ENCODE measurements at places on chromosomes 11 and 22. TPM values are rescaled to one million over a fixed set of nuclear protein-coding genes. Genes with fewer than 3 reads are reported as not detected.
A peak's percentile ranks its signal among the peaks of the same experiment; 100 is the strongest.

C11orf68 gene
- total RNA-seq: 29.6 TPM

GGTLC2 gene
- total RNA-seq: 0.47 TPM

RBMXL2 gene
- total RNA-seq: not detected

SOX6 gene
- total RNA-seq: 4.7 TPM

CHRDL2 gene
- 5.2 TPM for total RNA-seq

PAX6 gene
- not detected for total RNA-seq

GGT1 gene
- 42.5 TPM for total RNA-seq

SREBF2 gene
- total RNA-seq: 162 TPM

PRR33 gene
- not detected for total RNA-seq

- DNase-seq: no peak
- no peak overlapping the region for H3K27ac ChIP-seq
- H3K4me3 ChIP-seq: no peak overlapping the region
- H3K27me3 ChIP-seq: no peaks in the 10 kb centered on the region
Observed at GRCh38 chr11:55732936-55733335, 40.3 kb upstream of the OR5D13 start.

GRCh38 chr11:123581651-123582399, 72.6 kb downstream of the SCN3B start:
- no peak for DNase-seq
- peaks cover 19% of the 10 kb centered on the region for H3K27me3 ChIP-seq
- no peaks in the 10 kb centered on the region for H3K36me3 ChIP-seq
- H3K27ac ChIP-seq: no peak overlapping the region
- H3K4me3 ChIP-seq: no peak overlapping the region

- no peak overlapping the region for H3K27ac ChIP-seq
- no peak for DNase-seq
- H3K27me3 ChIP-seq: no peaks in the 10 kb centered on the region
- no peak overlapping the region for H3K4me3 ChIP-seq
- H3K36me3 ChIP-seq: no peaks in the 10 kb centered on the region
- no peaks in the 10 kb centered on the region for H3K4me1 ChIP-seq
Observed at GRCh38 chr11:29328961-29329441, 687.8 kb downstream of the KCNA4 start.

GRCh38 chr11:80083531-80083951, 642.7 kb upstream of the TENM4 start:
- H3K27ac ChIP-seq: no peak overlapping the region
- no peaks in the 10 kb centered on the region for H3K4me1 ChIP-seq
- no peak overlapping the region for H3K4me3 ChIP-seq
- no peaks in the 10 kb centered on the region for H3K36me3 ChIP-seq
- DNase-seq: no peak
- no peaks in the 10 kb centered on the region for H3K27me3 ChIP-seq

DNA sequence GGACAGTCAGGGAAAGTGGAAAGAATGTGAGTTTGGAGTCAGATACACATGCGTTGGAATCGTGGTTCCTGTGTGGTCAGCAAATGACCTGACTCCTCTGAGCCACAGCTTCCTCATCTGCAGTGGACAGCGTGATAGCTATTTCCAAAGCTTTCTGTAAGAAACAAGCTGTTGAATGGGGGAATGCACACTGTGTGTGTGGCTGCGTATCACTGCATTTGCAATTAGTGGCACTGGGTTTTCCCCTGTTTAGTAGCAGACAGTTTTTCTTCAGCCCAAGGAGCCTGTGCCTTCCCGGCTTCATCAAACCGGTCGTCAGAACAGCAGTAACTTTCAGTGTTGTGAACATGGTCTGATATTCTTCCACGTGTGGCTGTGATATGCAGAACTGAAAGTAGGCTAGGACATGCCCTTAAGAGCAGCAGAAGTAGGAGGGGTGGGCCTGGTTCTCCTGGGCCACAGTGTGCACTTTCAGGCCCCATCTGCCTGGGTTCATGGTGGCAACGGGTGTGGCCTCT, 121.5 kb downstream of the RRAS2 start:
- no peak overlapping the region for H3K4me3 ChIP-seq
- DNase-seq: no peak

GRCh38 chr22:18114495-18114894, 3.9 kb downstream of the TUBA8 start:
- no peak overlapping the region for H3K4me3 ChIP-seq
- no peaks in the 10 kb centered on the region for H3K36me3 ChIP-seq
- no peak overlapping the region for H3K27ac ChIP-seq
- peaks cover 25% of the 10 kb centered on the region for H3K4me1 ChIP-seq

DNA sequence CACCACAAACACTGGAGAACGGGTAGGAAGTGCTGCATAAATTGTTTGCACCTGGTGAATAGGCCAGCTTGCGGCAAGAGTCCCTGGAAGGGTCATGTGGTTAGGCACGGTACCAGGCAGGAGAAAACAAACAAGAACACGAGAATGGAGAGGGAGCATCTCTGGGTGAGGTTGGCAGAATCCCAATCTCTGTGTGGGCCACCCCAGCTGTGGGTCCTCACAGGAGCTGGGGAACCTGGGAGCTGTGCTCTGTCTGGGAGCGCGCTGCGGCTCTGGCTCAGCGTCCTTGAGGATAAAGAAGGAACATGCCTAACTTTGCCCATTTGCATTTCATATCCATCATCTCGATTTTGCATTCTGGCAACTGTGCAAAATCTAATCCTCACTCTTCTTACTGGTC, 46.1 kb upstream of the JAM3 start:
- no peak for DNase-seq
- no peak overlapping the region for H3K27ac ChIP-seq
- H3K36me3 ChIP-seq: no peaks in the 10 kb centered on the region
- H3K4me3 ChIP-seq: no peak overlapping the region
- peaks cover 35% of the 10 kb centered on the region for H3K27me3 ChIP-seq

- no peak overlapping the region for H3K27ac ChIP-seq
- no peaks in the 10 kb centered on the region for H3K27me3 ChIP-seq
- DNase-seq: no peak
- H3K4me3 ChIP-seq: no peak overlapping the region
- H3K36me3 ChIP-seq: no peaks in the 10 kb centered on the region
Observed at GRCh38 chr11:4610258-4610935, 2.4 kb upstream of the TRIM68 start.

- H3K27me3 ChIP-seq: peaks cover 3% of the 10 kb centered on the region
- H3K4me3 ChIP-seq: no peak overlapping the region
- peaks cover 38% of the 10 kb centered on the region for H3K4me1 ChIP-seq
- no peak for DNase-seq
- H3K27ac ChIP-seq: peak overlapping the region; percentile 78
Observed at GRCh38 chr11:125072218-125072960, 9.3 kb downstream of the SLC37A2 start.

- no peaks in the 10 kb centered on the region for H3K4me1 ChIP-seq
- H3K36me3 ChIP-seq: no peaks in the 10 kb centered on the region
- H3K27ac ChIP-seq: no peak overlapping the region
- no peaks in the 10 kb centered on the region for H3K27me3 ChIP-seq
- H3K4me3 ChIP-seq: no peak overlapping the region
- DNase-seq: no peak
Observed at GRCh38 chr11:95469258-95469657, 238.3 kb upstream of the SESN3 start.

- no peak for DNase-seq
- no peaks in the 10 kb centered on the region for H3K27me3 ChIP-seq
- peaks cover 39% of the 10 kb centered on the region for H3K4me1 ChIP-seq
Observed at GRCh38 chr11:102467080-102467708, 14.6 kb upstream of the TMEM123 start.

GRCh38 chr22:39171623-39172264, 19.3 kb upstream of the CBX7 start:
- no peaks in the 10 kb centered on the region for H3K36me3 ChIP-seq
- H3K27ac ChIP-seq: no peak overlapping the region
- DNase-seq: no peak
- no peak overlapping the region for H3K4me3 ChIP-seq

DNA sequence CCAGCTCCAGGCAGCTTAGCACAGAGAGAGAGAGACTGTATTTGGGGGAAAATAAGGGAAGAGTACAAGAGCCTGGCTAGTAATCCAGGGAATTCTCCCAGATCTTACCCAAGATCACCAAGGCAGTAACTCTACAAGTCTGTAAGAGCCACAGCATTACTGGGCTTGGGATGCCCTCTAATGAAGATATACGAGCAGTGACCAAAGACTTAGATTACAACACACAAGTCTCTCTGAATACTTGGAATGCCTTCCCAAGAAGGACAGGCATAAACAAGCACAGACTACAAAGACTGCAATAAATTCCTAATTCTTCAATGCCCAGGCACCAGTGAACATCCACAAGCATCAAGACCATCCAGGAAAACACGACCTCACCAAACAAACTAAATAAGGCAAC, 17.7 kb downstream of the DNAJC24 start:
- H3K4me1 ChIP-seq: no peaks in the 10 kb centered on the region
- H3K27me3 ChIP-seq: no peaks in the 10 kb centered on the region
- no peaks in the 10 kb centered on the region for H3K36me3 ChIP-seq
- DNase-seq: no peak

DNA sequence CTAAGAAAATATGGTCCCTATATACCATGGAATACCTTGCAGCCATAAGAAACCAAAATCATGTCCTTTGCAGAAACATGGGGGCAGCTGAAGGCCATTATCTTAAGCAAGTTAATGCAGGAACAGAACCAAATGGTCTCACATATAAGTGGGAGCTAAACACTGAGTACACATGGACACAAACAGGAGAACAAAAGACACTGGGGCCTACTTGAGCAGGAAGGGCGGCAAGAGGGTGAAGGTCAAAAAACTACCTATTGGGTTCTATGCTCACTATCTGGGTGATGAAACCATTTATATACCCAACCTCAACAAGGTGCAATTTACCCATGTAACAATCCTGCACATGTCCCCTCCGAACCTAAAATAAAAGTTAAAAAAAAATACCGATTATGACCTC, 22.5 kb downstream of the GAS2 start:
- DNase-seq: no peak
- H3K27me3 ChIP-seq: no peaks in the 10 kb centered on the region
- H3K4me3 ChIP-seq: no peak overlapping the region
- H3K4me1 ChIP-seq: no peaks in the 10 kb centered on the region

DNA sequence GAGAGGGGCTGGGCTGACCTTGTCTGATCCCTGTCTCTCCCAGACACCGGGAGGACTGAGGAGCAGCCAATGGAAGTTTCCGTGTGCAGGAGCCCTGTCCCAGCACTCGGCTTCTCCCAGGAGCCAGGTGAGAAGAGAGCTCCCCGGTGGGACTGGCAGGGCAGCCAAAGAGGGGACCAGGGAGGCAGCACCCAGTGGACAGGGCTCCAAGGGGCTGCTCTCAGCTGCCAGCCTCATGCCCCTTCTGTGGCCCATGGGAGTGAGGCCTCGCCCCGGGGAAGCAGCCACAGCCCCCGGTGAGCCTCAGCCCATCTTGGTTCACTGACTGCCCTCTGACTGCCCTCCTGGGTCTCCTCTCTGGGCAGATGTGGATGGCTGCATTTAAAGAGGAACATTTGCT, 6.8 kb downstream of the SCO2 start:
- DNase-seq: peak; percentile 70
- H3K4me1 ChIP-seq: no peaks in the 10 kb centered on the region
- peaks cover 84% of the 10 kb centered on the region for H3K36me3 ChIP-seq
- H3K4me3 ChIP-seq: no peak overlapping the region
- no peaks in the 10 kb centered on the region for H3K27me3 ChIP-seq
- H3K27ac ChIP-seq: no peak overlapping the region

DNA sequence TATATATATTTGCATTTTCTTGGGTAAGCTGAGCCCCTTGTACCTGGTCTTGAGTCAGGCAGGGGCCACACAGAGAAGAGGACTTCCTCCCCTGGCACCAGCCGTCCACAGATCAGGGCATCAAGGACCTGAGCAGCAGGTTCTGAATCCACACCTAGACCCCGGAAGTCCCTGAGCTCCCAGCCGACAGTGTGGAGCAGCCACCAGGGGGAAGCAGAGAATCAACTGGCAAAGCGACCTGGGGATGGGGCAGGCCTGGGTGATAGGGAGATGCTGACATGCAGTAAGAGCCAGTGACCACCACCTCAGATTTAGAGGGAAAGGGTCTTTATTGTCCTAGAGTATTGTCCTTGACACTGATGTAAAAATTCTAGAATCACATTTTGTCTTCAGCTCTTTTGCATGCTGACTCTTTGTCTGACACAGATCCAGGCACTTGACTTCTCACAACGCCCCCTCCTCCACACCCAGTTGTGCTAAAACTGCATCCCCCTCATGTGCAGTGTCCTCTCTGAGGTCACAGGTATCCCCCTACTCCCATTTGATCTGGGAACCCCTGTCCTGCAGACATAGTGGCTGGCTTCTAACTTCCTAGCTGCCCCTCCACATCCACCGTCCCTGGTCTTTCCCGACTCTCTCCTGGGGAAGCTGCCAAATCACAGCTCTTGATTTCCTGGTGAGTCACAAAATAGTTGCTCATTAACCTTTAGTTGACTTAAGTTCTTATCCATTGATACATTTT, 109.3 kb downstream of the GGTLC2 start:
- no peak overlapping the region for H3K27ac ChIP-seq
- DNase-seq: no peak
- H3K36me3 ChIP-seq: no peaks in the 10 kb centered on the region

DNA sequence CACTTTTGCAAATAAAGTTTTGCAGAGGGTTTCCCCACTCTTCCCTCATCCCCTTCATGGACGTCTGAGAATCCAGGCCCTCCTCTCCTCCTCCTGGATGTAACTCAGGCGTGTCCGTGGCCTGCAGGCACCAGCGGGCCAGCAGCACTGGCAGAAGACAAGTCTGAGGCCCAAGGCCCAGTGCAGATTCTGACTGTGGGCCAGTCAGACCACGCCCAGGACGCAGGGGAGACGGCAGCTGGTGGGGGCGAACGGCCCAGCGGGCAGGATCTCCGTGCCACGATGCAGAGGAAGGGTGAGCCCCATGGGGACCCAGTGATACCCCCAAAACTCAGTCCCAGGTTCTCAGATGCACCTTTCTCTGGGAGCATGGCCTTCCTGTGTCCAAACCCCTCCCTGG, 14.4 kb downstream of the TUB start:
- no peaks in the 10 kb centered on the region for H3K36me3 ChIP-seq
- H3K4me3 ChIP-seq: no peak overlapping the region
- H3K27ac ChIP-seq: no peak overlapping the region
- DNase-seq: no peak
- no peaks in the 10 kb centered on the region for H3K27me3 ChIP-seq
